Hippocampal formation (tissue), 2 donors: ENCODE measurements at places on chromosomes 16 and 17.

DNA sequence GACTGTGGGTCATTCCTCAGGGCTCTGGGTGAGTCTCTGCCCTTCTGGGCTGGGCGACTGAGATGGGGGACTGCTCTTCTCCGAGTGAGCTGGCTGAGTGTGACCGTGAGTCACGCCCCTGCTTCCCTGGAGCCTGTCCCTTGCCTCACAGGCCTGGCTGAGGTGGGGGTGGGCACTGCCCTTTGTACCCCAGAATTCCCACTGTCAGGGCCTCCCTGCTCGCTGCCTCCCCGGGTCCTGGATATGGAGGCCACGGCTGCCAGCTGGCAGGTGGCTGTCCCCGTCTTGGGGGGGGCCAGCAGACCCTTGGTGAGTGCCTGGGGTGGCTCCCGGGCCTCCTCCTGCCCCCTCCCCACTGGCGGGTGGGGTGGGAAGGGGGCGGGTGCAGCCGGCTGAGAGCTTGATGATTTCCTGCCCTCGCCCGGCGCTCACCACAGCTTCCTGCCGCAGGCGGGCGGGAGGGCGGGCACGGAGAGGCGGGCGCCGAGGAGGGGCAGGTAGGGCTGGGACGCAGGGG lies at the start of gene LAT:
Gene LAT (plus strand): TSS at position 434 of the 517 bp plus-strand sequence. CDS start 366 bp downstream, outside the sequence.
- no peak for DNase-seq

DNA sequence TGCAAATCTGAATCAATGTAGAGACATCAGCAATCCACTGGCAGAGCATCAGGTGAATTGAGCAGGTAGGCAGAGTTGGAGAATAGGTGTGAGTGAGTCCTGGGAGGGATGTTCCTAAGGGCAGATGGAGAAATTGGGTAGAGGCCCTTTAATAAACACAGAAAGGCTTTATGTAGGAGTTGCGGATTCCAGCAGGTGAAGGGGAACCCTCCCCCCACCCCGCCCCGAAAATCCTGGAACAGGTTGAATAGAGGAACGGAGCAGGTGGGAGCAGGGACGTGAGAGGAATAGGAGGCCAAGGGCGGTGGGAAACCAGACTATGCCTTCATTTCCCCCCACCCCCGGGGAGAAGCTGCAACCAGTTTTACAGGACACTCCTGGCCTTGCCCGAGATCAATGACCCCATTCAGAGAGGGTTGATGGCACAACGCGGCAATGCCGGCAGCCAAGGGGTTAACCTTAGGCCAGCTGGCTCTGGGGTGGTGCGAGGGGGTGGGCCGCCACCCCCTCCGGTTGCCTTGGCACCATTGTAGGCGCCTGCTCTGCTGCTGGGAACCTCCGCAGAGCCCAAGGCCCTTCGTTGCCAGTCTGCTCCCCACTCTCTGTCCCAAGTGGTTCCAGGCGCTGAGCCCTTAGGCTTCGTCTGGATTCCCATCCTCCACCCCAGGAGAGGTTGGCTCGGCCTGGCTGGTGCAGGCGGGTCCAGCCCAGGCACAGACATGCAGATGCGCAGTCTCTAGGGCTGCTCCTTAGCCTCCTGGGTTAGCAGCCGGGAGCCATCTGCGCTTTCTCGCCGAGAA lies 814 bp upstream of the RUNDC3A start:
- peak; percentile 73 for DNase-seq

DNA sequence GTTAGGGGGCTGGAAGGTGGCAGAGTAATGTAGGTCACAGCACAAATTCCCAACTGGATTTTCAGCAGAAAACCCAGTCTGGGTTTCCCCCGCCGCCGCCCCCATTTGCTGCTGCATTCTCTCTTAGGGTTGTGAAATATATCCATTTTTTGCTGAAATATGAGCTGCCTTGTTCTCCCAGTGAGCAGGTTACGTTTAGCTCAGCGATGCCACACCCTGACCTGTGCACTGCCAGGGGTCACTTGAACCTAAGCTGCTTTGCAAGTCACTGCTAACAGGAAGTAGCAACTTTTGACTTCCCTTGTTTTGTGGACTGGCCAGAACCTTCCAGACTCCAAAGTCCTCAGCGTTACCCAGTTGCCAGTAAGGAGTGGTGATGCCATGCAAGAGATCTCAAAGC lies 274.1 kb downstream of the CPPED1 start:
- DNase-seq, result no peak

GRCh38 chr16:17921357-17921978 lies 415.1 kb downstream of the NPIPA8 start:
- no peak for DNase-seq

- peak; percentile 65 for DNase-seq
Observed at GRCh38 chr17:7557775-7558543, 591 bp upstream of the TNFSF13 start.

- DNase-seq, result no peak
Observed at GRCh38 chr16:200388-200787, 20.1 kb downstream of the HBQ1 start.

- DNase-seq, result peak; percentile 14
Observed at GRCh38 chr16:50695017-50696000, 1.9 kb downstream of the NOD2 start.

GRCh38 chr17:42832213-42832933 lies 824 bp upstream of the PSME3 start:
- DNase-seq, result peak; percentile 53

GRCh38 chr17:7186241-7186640 lies 7.1 kb upstream of the ASGR1 start:
- no peak for DNase-seq

DNA sequence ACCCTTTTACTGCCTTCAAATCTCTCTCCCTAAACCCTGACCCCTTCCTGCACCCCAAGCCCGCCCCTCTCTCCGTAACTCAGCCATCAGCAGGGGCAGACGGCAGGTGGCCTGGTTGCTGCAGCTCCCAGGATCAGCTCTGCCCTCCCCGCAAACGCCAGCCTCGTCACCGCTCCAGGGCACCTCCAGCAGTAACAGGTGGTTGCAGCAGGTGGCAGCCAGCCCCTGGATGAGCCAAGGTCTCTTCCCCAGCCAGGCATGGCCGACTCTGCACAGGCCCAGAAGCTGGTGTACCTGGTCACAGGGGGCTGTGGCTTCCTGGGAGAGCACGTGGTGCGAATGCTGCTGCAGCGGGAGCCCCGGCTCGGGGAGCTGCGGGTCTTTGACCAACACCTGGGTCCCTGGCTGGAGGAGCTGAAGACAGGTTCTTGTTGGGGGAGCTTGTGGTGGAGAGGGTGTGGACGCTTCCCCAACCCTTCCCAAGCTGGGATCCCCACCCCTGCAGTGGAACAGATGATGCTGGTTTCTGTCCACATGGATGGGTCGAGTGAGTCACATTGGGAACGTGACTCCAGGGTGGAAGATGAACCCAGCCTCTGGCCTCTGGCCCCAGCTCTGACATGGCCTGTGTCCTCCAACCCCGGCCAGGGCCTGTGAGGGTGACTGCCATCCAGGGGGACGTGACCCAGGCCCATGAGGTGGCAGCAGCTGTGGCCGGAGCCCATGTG lies 558 bp downstream of the HSD3B7 start:
- no peak for DNase-seq

GRCh38 chr17:70544317-70544716 lies 375.0 kb downstream of the KCNJ2 start:
- no peak for DNase-seq

DNA sequence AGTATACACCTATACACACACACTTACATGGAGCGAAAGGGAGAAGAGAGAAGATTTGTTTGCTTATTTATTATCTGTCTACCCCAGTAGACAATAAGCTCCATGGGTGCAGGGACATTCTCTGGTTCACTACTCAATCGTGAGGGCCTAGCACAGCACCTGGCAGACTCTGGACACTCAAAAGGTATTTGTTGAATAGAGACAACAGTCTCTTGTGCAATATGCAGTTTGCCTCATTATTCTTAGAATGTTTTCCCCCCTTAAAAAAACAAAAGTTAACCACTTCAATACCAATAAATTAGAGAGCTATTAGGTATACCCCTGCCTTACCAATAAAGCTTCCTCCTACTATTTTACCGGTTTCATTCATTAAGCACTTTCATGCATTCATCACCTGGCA lies 2.0 kb downstream of the AKAP10 start:
- DNase-seq, result no peak

DNA sequence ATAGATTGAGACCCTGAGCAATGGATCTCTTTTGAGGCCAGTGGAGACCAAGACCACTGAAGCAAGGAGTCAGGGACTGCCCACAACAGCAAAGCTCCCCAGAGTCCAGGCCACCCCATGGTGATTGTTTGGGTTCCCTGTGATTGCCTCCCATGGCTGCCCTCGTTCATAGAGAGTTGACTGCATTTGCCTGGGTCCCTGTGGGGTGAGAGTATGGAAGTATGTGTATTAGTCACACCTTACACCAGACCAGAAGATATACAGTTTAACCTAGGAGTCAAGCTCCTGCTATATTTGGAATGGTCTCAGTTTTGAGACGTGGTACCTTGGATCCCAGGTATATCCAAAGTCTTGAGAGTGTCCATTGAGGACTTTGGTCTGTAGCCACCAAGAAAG lies 20.2 kb downstream of the HLF start:
- no peak for DNase-seq
